Kidney capillary endothelial cell (primary cell): ENCODE measurements at places on chromosomes 1 and 21.

DNA sequence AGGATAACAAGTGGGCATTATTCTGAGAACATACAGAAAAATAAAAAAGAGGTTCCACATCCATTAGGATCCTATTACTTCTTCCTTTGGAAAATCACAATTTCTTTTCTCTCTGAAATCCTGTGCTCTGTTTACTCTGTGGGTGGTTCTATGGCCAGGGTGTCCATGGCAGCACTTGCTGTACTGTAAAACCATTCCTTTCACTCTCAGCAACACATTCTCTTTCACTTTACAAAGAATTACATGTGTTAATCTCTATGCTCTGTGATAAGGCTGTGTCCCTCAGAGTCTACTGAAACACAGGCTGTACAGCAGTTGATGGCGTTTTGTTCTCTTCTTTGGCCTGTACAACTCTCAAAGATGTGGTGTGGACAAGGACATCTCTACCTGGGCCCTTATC, 524.1 kb downstream of the PTBP2 start:
- DNase-seq = no peak

- peak; percentile 81 for DNase-seq
Observed at GRCh38 chr21:33924079-33924765, 8.6 kb upstream of the ATP5PO start.

DNA sequence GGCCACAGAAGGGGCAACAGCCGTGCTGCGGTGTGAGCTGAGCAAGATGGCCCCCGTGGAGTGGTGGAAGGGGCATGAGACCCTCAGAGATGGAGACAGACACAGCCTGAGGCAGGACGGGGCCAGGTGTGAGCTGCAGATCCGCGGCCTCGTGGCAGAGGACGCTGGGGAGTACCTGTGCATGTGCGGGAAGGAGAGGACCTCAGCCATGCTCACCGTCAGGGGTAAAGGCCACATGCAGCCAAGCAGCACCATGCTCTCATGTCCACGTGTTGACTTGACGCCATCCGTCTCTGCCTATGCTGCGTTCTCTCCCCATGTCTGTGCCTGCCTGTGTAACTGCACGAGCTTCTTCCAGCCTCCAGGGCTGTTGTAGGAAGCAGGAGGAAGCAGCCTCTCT, 85.5 kb downstream of the OBSCN start:
- no peak for DNase-seq

- no peak for DNase-seq
Observed at GRCh38 chr1:24127801-24128363, 15.1 kb downstream of the IL22RA1 start.

- no peak for DNase-seq
Observed at GRCh38 chr1:161290779-161291178, 19.0 kb downstream of the MPZ start.

GRCh38 chr1:198156745-198157240, at the start of gene NEK7:
Gene NEK7, plus strand, starts transcription at chr1:198156998. Its CDS starts 75,583 bp downstream, at chr1:198232581.
- peak; percentile 73 for DNase-seq

DNA sequence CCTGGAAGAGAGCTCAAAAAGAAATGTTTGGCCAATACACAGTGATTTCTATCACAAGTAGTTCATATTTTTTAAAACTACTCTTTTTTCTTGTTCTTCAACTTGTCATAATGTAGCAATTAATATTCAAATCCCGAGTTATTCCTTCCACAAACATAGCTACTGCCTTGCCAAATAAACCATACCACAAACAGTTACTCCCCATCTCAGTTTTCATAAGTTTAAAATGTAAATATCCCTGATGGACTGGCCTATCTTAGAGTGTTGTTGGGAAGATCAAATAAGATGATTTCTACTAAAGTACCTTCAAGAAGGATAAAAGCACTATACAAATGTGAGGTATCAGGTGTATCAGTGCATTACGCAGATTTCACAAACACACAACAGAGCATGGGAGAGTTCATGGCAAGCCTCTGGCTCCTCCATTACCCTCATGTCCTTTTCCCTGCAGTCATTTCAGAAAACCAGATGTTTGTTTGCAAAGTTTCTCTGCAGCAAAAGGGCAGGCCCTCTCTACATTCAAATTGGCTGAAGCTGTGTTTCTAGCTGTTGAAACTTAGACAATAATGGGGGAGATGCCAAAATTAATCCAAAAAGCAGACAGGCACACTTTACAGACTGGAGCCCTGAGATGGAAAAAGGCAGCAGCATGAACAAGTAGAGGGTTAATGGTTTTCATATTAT, 16.1 kb downstream of the WLS start:
- no peak for DNase-seq

DNA sequence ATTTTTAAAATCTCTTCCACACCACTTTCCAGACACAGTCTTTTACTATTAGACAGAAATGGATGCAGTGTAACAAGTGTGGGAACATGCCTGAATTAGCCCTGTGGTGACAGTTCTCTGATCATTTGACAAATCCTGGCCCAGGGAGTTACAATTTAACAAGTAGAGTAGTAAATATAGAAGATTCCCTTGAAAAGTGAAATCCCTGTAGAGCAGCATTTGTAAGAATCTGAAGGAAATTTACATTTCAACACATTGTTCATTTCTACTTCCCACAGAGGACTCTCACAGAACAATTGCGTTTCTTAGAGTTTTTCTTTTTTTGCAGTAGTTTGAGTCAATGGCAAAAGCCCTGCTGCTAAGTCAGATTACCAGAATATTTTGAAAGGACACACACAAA, 458.3 kb upstream of the BRINP3 start:
- no peak for DNase-seq

GRCh38 chr1:58003059-58003458, 543.5 kb downstream of the OMA1 start:
- no peak for DNase-seq
